Inflammatory macrophage treated with lipopolysaccharide for 4 hours (primary cell): ENCODE measurements at places on chromosomes 2 and 18.

DNA sequence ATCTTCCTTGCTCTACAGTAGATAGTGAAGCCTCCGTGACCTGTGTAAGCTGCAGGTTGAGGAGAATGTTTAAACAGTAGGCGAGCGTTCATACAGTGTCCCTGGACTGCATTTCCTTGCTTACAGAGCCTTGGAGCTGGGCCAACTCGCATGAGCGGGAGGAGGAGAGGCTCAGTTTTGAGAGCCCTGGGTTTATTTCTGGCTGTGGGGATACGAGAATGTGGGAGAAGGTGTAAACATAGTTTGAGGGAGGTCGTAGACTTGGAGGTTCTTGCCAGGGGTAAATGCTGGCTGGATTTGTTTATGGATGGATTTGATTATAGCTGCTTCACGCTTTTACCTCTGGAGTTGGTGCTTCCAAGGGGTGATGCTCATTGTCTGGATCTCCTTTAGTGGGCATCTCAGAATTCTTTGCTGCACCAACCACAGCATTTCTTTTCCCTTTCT is 20.8 kb downstream of the CRIM1 start:
- no peak for DNase-seq

DNA sequence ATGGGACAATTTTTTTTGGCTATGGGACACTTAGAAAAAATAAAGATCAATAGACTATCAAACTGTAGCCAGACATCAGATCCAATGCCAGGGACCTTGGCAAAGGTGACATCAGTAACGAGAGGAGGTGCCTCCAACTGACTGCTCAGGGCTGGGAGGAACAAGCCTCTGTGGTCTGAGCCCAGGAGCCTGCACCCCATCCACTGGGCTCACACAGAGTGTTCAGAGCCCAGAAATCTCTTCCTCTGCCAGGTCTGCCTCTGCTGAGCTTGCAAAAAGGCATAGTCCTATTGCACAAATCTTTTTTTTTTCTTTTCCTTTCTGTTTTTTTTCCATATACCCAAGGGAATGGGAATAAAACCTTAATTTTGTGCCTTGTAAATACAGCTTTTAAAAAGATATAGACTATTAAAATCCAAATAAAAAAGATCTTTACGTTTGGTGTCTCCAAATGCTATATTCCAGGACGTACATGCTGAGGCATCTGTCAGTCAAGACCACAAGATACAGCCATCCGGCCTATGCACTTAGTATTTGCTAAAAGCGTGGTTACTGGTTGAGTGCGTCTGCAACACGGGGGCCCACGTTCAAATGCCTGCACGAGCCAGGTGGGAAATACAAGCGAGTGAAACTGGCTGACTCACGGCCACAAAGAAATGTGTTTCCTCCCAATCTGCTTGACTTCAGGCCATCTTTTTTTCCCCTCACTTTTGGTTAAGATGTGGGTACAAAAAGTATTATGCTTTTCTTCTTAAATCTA is 7.8 kb upstream of the ARHGAP25 start:
- no peak for DNase-seq

- no peak for DNase-seq
Measured at GRCh38 chr2:47048801-47049480, 106.2 kb downstream of the STPG4 start.

DNA sequence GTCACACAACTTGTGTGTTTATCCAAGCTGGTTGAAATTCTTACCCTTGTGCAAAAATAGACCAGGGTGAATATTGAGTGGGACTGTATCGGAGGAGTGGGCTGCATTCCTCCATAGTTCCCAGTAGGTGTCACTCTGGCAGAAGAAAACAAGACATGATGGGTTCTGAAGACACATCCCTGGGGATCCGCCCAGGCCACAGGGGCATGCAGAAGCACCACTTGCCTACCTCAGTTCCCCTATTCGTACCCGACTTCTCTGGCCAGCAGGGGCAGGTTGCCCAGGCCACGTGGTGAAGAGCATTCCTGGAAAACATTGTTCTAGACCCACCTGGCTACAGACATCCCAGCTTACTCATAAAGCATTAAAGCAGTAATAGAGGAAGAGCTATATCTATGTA is 168.2 kb downstream of the FAM210A start:
- DNase-seq: peak; percentile 76

DNA sequence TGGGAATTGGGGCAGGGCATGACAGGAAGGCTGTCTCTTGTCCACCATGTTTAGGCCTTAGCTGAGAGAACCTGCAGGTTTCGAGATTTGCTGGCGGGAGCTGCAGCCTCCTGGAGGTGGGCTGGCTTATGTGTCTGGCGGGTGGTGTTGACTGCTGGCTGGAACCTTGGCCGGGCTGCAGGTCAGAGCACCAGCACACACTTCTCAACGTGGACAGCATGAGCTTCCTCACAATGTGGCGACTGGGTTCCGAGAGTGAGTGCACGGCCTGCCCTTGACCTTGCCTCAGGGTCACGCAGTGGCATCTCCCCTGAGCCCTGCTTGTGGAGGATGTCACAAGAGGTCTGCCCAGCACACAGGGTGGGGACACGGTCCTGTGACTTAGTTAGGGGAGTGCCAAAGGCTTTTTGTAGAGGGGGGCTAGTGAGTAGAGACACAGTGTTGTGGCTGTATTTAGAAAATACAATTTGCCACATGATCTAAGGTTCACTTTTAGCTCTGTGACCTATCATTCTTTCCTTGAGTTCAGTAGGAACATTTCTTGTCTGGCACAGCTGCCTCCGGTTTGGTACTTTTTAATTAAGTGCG is 134.8 kb downstream of the SEPTIN10 start:
- no peak for DNase-seq

DNA sequence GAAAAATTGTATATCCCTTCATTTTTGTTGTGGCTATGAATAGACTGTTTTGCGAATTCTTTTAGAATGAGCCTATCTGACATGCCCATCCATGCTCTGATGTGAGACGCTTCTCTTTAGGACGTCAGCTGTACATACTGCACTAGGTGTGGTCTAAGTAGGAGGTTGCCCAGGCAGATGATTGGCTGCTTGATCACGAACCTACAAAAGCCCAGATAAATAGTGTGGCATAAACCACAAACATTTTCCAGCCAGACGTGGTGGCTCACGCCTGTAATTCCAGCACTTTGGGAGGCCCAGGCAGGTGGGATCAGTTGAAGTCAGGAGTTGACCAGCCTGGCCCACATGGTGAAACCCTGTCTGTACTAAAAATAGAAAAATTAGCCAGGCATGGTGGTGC is 251.8 kb downstream of the AGAP1 start:
- no peak for DNase-seq

- DNase-seq: no peak
Measured at GRCh38 chr2:41657226-41657625, 390.6 kb upstream of the PKDCC start.

GRCh38 chr2:213162516-213163118 is 11.2 kb upstream of the IKZF2 start:
- DNase-seq: no peak

GRCh38 chr2:15736396-15737180 is 144.9 kb downstream of the DDX1 start:
- no peak for DNase-seq

DNA sequence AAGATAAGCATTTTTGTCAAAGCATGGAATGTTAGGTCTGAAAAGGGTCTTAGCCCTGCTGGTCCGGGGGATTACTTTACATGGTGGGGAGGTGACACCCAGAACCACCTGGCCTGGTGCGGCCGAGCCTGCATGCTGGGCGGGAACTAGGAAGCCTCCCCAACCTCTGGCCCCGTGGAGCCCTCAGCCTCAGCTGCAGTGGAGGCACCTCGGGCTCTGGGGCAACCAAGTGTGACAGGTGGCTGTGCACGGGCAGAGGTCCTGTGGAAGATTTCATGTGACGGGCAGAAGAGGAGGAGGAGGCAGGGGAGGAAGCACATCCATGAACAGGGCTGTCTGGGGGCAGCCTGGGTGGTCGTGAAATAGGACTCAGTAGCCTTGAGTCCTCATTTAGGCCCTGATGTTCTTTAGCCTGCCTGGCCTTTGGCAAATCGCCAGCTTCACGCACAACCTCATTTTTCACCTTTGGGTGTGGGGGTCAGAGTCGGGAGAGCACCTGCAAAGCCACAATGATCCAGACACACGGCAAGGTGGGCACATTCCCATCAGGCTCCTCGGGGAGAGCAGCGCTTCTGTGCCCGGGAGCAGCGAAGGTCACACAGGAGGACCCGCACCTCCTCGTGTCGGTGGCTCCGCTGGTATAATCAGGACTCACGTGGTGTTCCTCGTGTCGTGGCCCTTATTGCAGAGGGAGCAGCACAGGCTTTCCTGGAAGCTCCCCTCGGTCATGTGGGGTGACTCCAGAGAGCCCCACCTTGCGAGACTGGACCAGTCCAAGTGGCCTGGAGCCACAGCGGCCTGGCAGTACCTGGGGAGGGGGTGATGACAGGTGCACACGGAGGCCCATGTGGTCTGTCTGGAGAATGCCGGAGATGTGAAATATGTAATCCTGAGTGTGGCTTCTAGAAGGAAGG is 13.9 kb downstream of the CNDP2 start:
- DNase-seq: no peak

DNA sequence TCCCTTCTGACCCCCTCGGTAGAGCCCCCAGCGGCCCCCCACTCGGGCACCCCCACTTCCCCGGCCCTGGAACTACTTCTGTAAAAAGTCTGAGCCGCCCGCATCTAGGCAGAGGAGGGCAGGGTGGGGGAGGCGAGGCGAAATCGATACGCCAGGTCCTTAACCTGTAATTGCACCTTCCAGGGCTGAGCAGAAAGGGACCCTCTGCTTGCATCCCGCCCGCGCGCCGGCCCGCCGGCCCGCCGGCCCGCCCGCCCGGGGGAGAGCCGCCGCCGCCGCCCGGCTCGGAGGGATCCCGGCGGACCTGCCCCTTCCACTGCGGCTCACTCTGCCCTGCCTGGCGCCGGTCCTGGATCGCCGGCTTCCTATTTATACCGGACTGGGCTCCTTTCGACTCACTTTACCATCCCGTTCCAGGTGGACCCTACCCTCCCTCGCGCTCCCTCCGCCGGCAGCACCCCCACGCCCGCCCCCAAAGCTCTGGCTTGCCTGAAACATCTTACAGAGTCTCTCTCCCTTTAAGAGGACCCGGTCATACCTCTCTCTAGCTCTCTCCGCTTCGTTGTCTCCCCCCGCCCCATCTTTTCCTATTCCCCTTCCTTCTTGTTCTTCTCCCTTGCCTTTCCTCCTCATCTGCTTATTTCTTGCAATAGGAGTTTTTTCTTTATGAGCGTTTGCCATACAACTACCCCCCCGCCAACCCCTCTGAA is 797 bp downstream of the KLHL14 start:
- no peak for DNase-seq

GRCh38 chr2:120538691-120539423 is 192.9 kb downstream of the INHBB start:
- no peak for DNase-seq
